ENCODE measurements at places on chromosomes 12 and 14.

DNA sequence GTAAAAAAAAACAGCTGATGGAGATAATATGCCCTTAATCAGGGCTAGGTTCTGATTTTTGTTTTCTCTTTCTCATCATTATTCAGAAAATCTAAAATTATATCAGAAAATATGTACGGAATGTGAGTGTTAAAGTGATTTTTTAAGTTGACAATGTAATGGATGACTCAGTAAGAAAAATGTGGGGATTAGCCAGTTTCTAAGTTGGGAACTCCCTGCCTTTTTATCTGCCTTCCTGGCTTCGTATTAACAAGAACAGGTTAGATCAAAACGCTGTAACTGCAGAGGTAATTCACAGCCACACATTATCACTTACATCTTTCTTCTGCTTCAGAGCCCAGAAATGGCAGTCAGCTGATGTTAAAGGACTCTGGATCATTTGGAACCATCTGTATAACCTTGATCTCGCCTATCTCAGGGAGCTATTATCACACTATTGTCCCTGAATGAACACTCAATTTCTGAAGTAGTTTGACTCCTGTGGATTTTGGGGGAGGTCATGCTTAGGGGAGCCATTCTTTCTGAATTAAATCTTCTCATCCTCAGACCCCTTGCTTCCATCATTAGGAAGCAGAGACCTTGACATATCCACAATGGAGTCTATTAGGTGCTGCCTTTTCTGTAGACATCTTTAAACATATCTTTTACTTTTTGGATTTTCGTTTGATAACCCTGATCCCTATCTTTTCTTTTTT is 135.7 kb upstream of the SLC16A7 start:
- no peak for DNase-seq

DNA sequence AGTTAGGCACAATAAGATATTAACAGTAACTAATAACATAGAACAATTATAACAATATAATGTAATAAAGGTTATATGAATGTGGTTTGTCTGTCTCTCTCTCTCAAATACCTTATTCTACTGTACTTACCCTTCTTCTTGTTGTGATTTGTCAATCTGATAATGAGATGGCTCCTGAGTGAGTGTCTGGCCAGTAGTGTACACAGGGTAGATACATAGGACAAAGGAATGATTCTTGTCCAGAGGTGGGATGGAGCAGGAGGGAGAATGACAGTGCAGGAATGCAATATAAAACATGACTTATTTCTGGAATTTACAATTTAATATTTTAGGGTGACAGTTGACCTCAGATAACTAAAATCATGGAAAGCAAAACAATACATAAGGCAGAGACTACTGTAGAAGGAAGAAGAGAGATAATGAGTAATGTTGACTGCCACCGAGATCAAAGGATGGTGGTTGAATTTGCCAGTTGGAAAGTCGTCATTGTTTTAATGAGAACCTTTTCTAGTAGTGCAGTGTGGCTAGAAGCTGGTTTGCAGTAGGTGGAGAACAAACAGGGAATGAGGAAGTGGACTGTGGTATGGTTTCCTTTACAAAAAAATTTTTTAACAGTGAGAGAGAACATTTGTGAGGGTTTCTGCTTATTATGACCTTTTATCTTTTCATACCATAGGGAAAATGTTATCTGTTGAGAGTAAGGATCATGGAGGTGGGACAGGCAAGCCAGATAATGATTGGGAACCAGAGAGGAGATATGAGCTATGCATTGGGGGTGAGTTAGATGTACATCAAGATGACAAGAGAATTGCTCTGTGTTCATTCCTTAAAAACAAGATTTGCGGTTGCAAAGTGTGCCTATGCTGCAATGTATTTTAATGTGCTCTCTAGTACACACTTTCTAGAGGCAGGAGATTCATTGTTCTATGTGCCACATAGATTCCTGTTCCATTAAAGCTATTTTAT is 458.3 kb downstream of the BTG1 start:
- no peak for DNase-seq

DNA sequence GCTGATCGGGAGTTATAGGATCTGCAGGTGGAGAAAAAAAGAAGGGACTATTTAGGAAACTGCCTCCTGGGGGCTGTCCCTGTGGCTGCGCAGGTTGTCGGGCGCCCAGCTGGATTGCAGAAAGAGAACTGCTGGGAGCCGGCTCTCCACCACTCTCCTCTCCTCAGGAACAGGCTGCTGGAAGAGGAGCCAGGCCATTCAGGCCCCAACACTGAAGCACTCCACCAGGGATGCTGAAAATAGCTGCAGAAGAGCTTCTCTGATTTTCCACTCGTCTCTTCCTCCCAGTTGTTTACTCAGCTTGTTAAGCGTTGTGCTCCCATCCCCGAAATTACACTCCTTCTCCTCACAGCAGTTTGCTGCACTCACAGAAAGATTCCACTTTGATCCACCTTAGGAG is 347.3 kb downstream of the GLT1D1 start:
- no peak for DNase-seq

- DNase-seq: no peak
Observed at GRCh38 chr12:30898846-30899245, 27.7 kb upstream of the TSPAN11 start.

- no peak for DNase-seq
Observed at GRCh38 chr12:101727098-101727497, 12.2 kb downstream of the SYCP3 start.

GRCh38 chr12:122813310-122813713 is 21.9 kb upstream of the HIP1R start:
- no peak for DNase-seq

DNA sequence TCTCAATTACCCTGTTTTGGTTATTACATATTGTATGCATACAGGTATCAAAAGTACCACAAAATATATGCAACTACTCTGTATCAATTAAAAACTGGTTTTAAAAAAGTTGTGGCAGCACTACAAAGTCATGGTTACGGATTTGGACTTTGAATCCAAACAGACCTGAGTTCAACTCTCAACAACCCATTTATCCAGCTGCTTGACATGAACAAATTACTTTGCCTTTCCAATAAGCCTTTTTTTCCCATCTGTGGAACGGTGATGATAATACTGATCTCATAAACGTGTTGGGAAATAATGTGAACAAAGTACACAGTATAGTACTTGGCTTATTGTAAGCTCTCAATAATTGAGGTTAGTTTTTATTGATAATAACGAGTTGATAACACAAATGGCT is 85.0 kb downstream of the MNAT1 start:
- no peak for DNase-seq

- DNase-seq: no peak
Observed at GRCh38 chr12:119672194-119672593, 4.3 kb downstream of the PRKAB1 start.

- DNase-seq: no peak
Observed at GRCh38 chr12:102702447-102703114, 214.5 kb downstream of the PAH start.

DNA sequence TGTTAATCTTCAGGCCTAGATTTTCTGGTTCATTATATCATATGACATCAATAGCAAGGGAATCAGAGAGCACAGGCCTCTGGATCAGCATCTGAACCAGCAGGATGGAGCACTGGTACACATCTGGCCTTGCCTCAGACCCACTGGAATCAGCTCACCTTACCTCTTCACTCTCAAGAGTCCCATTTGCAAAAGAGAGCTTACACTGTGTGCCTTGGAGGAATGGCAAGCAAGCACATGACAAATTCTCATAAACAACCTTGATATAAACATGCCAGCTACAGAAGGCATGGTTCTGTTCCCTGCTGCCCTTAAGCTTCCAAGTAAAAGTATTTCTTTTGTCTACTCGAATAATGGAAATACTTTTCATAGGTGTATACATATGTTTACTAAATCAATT is 128.6 kb upstream of the CPM start:
- DNase-seq: no peak

- no peak for DNase-seq
Observed at GRCh38 chr12:132565365-132565764, 45.0 kb downstream of the LRCOL1 start.

GRCh38 chr14:88848571-88848970 is 24.1 kb downstream of the TTC8 start:
- no peak for DNase-seq

GRCh38 chr14:54502602-54503001 is 7.1 kb upstream of the CGRRF1 start:
- no peak for DNase-seq

DNA sequence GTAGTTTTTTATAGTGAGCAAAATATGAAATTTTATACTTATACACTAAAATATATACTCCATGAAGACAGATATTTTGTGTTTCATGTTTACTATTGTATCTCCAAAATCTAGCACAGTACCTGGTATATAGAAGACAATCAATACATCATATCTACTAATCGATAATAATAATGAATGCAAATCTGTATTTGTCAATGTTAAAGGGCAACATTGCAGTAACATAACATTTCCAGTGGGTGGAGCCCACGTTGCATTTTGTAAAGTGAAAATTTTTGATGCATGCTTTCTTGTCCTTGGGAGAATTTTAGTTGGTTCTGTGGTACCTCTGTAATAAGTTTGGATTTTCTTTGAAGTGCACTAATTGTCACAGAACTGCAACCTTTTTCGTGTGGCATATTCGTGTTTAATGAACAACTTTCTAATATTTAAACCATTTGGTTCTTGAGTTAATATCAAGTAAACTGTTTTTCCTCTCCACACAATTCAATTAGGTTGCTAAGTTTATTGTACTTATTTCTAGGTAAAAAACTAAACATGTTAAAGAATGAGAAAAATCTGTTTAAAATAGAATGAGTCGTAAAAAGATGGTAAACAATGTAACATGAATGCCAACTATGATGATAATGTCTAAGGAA is 47.4 kb downstream of the AVPR1A start:
- DNase-seq: no peak

GRCh38 chr12:25051656-25052195 is 102.8 kb upstream of the BCAT1 start:
- DNase-seq: peak; percentile 9

- no peak for DNase-seq
Observed at GRCh38 chr12:50077099-50077498, 8.0 kb upstream of the SMARCD1 start.

GRCh38 chr12:119869720-119870119 is 7.4 kb downstream of the CIT start:
- no peak for DNase-seq

- DNase-seq: no peak
Observed at GRCh38 chr12:64680235-64680634, 69.9 kb downstream of the RASSF3 start.

GRCh38 chr14:37376944-37377609 is 179.3 kb downstream of the MIPOL1 start:
- DNase-seq: no peak

GRCh38 chr14:54253195-54253947 is 143.4 kb upstream of the CDKN3 start:
- no peak for DNase-seq

DNA sequence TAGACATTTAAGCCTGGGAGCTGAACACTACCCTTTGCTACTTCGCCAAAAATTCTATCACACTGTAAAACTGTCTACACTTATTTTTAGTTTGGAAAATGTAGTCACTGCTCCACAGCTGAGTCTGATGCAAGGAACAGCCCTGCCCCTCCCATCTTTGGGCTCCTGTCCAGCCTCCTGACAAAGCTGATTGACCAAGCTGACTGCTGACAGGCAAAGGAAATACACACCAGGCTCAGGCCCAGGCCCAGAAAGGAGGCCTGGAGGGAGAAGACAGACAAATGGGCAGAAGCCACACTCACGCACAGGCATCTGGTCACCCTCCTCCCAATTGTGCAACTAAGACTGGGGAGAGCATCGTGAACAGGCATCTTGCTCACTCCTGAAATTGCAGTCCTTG is 55.3 kb downstream of the ISCA2 start:
- no peak for DNase-seq

DNA sequence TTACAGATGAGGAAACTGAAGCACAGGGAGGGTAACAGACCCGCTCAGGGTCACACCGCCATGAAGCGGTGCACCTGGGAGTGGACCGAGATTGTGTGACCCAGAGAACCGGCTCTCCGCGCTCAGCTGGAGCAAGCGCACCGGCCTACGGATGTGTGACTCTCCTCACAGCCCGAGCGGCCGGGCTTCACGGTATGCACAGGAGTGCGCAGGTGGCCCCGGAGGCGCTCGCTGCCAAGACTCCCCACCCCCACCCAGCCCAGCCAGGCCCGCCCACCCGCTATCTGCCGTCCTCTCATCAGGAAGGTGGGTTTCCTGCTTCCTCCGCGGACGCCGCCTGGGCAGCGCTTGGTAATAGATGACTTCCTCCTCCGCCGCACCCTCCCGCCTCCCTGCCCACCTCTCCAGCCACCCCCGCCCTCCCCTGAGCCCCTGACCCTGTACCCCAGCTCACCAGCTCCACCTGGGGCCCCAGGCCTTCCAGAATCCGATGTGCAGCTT is 110.7 kb downstream of the NCOR2 start:
- no peak for DNase-seq

DNA sequence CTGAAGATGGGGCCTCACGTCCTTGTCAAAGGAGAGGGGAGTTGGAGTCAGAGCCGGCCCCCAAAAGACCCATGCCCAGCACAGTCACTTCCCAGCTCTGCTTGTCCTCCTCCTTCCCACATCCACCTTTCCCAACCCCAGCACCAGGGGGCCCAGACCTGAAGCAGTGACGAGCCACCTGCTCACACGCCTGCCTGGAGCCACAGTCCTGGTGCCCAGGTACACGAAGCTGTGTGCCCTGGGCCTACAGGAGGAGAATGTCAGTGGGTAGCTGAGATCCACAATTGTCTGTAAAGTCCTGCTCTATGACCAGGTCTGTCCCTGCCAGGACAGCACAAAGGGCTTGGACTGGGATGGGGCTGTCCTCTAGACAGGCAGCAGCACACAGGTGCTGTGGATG is 126.8 kb upstream of the PZP start:
- no peak for DNase-seq

- no peak for DNase-seq
Observed at GRCh38 chr12:51361161-51362016, 14.9 kb upstream of the CELA1 start.

- no peak for DNase-seq
Observed at GRCh38 chr12:105725054-105725453, 394.6 kb downstream of the C12orf75 start.

DNA sequence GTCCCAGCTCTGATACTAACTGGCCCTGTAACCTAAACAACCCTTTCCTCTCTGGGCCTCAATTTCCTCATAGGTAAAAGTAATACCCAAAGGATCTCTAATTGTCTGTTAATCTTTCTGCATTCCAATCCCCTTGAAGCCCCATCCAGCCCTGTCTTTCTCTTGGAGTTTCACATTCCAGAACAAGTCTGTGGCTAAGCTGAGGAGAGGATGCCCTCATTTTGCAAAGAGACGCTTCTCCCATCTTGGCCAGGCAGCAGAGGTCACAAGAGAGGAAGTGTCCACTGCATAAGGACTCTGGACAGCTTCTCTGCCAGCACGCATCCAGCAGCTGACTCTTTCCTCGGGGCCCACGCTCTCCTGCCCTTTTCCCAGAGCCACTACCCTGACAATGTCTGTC is 263.4 kb upstream of the FKBP4 start:
- DNase-seq: no peak

All from stimulated activated CD8-positive, alpha-beta memory T cell treated with anti-CD3 and anti-CD28 coated beads, Interleukin-2, amount 100 ng/mL, for 1 hour (primary cell).